ENCODE measurements at places on chromosomes 3 and 15.

DNA sequence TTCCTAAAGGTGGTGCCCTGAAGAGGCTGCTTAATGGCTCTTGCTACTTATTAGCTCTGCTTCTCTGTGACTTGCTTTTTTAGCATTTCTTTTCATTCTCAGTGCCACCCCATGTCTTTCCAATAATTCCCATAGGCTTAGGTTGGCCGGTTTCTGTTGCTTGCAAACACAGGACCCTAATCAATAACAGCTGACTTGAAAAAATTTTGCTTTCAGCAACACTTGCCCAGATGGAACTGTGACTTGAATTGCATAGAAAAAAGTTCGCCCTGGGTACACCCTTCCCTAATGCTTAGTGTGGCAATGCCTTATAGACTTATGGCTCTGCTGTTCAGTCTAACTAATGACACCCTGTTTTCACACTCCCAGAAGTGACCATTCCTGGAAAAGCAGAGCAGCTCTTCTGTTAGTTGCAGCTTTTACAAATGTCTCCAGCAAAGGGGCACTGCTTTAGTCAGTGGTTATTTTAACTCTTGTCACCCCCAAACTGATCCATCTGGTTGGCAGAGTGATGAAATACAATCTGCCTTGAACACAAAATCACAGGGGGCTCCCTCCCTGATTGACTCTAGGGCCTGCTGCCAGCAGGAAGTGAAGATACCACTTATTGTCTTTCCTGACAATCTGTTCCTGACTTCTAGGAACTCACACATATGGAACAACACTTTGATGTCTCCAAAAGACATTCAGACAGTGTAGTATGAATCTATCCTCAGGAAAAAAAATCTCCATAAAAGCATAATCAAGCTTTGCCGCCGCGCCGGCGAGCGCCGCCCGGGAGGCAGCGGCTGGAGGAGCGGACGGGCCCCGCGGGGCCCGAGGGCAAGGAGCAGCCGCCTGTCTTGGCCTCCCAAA is 9.7 kb upstream of the SLMAP start:
- DNase-seq, result no peak

DNA sequence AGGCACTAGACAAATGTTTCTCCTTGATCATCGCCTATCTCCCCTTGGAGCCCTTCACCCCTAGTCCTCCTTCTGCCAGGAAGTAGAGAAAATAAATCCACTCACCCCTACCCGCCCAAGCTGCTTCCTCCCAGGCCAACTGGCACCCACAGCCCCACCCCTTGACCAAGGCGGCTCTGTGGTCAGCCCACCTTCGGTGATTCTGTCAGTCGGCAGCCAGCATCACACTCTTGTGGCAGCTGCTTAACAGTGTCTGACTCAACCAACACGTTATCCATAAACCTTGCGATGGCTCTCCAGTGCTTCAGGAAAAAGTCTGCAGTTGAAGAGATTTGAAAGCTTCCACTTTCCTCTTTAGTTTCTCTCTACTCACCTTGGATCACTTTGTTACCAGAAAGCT is 7.6 kb downstream of the SHF start:
- no peak for DNase-seq

DNA sequence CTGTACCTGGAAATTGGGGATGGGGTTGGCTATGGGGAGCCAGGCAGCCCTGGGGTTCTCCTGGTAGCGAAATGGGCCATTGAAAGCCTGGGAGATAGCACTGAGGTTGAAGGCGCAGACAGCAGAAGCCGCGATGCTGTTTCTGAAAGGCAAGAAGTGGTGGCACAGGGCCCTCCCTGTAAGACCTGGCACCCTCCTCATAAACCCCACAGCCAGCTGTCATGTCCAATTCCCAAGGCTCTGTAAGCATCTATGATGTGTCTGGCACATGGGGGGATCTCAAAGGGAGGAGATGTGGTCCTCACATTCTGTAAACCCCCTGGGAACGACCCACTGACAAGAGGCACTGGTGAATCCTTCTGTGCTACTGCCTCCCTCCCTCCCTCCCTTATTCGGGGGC is 104.0 kb downstream of the SEMA5B start:
- no peak for DNase-seq

DNA sequence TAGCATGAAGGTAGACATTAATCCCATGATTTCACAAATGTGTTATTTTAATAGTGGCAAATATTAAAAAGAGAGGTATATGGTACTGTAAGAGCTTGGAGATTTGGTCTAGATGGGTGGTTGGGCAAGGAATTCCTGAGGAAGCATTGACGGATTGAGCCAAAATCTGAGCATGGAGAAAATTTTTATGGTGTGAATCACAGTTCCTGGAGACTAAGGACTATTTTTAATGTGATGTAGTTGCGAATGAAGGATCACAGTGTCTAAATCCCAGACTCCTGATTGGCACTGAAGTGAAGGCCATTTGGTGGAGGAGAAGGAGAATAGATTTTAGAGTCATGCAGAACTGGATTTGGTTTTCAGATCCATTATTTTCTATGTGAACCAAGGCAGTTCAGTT is 188.7 kb upstream of the FEZF2 start:
- peak; percentile 76 for DNase-seq

- DNase-seq, result no peak
These were observed 4.7 kb downstream of the GORASP1 start for GRCh38 chr3:39102504-39103323.

DNA sequence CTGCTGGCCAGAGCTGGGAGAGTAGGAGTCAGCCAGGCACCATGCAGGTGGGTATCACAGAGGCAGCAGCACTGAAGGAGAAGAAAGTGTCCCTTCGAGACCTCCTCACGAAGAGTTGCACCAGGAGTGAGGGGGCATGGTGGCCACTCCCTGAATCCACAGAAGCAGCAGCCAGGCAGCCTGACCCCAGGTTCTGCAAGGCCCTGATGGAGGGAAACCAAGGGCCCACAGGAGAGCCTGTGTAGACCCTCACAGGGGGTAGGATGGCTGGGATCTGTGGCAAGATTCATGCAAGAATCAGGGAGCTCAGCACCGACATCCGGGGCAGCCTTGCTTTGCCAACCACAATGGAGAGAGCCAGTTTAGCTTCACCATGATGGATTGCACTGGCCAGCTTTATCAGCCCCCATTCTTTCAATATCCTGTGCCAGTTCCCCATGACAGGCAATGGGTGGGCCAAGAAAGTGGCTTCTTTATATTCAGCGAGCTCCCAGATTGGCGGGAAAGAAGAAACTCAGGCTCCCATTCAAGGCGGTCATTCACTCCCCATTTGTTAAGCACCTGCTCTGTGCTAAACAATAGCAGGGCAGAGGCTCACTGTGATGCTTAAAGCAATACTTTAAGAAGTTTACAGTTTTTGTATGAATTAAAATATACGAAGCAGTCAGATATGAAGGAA is 33.5 kb upstream of the TBC1D21 start:
- no peak for DNase-seq
